NCI-H187 treated with DMSO at 0.1 percent for 48 hours (cell line): ENCODE measurements at places on chromosomes 5 and 9.

DNA sequence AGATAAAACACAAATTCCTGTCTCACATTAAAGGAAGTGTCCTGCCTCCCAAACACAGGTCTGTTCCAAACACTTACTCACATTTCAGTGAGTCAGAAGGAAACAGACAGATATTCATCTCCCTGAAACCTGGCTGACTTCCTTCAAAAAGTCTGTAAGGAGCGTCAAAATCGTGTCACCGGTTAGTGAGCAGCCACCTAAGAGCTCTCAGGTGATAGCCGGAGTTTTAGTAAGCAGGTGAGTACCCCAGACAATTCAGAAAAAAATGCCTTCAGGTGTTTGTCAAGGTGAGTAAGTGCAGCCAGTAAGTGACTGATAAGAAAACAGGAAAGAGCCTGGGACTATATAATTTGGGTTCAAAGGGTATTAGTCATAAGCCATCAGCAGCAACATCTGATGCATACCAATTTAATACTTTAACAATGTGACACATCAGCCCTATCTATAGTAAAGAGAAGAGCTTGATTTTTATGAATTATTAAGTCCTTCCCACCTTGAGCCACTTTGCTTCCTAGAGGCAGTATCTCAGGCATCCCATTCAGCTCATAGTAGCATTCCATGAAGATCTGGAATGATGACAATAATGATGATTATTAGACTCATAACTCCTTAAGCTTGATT is 1.3 kb upstream of the ITGA2 start:
- DNase-seq, result no peak

GRCh38 chr5:133930061-133930812 is 38.2 kb downstream of the C5orf15 start:
- no peak for DNase-seq

DNA sequence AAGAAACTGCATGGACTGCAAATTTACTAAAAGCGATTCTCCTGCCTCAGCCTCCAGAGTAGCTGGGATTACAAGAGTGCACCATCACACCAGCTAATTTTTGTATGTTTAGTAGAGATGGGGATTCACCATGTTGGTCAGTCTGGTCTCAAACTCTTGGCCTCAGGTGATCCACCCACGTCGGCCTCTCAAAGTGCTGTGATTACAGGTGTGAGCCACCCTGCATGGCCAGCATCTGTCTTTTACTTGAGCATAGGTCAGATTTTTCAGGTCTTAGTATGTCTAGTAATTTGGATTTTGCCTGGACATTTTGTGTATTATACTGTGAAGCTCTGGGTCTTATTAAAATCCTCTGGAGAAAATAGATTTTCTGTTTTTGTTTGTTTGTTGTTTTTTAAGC is 277.8 kb upstream of the VLDLR start:
- DNase-seq, result no peak

DNA sequence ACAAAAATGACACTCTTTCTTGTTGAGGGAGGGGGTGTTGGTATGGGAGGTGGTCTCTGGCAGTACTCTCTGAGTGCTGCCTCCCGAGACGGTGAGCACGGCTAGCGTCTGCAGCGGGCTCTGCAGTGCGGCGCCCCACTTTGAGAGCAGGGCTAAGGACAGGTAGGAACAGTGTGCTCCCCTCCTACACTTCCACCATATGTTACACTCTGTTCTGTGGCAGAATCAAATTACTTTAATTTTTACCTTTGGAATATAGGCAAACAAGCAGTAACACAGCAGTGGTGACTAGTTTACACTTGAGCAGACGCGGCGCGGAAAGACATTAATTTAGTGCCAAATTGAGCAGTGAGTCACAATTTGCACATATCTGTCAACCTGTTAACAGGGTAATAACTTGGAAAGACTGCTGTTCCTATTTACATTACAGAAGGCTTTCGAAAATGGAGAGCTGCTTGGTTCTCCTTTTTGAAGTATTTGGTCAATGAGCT is 136.3 kb downstream of the MED27 start:
- DNase-seq, result no peak

- no peak for DNase-seq
Measured at GRCh38 chr5:102295534-102296177, 428 bp downstream of the SLCO4C1 start.

- no peak for DNase-seq
Measured at GRCh38 chr9:93132946-93133680, 938 bp downstream of the NINJ1 start.

GRCh38 chr9:38178237-38178636 is 109.2 kb upstream of the SHB start:
- no peak for DNase-seq

- no peak for DNase-seq
Measured at GRCh38 chr9:129407905-129408452, 212.9 kb downstream of the C9orf50 start.

DNA sequence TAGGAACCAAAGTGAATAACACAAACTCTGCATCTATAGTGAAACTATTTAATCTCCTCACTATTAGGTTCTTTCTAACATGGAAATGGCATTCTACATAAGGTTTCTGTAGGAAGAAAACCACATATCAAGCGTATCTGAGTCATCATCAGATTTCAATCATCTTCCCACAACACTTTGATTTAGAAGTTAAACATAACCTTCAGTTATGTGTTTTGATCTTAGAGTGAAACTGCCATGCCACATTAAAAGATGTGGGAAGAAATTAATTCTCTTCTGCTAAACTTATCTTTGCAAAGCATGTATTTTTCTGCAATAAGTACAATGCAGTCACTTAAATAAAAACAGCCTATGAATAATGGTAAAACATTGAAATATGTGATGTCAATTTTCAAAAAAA is 55.0 kb downstream of the MEF2C start:
- no peak for DNase-seq

GRCh38 chr5:97427235-97427634 is 244.2 kb upstream of the RIOK2 start:
- no peak for DNase-seq

GRCh38 chr5:168947212-168947868 is 353.6 kb downstream of the SLIT3 start:
- no peak for DNase-seq

DNA sequence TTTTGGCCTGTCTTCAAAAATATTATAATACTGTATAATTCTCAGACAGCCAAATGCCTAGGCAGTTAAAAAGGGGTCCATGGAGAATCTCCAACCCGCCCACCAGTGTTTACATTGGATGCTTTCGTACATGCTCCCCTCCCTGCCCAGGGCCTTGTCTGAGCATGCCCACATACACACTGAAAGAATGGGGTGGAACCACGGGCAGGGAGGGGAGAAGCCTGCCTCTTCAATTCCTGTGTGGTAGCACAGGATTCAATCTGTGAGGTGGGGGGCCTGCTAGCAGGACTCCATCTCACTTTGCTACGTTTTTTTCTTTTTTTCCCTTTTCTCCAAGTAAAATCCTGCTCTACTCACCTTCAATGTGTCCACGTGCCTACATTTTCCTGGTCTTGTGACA is 314.7 kb upstream of the GRAMD2B start:
- DNase-seq, result no peak

DNA sequence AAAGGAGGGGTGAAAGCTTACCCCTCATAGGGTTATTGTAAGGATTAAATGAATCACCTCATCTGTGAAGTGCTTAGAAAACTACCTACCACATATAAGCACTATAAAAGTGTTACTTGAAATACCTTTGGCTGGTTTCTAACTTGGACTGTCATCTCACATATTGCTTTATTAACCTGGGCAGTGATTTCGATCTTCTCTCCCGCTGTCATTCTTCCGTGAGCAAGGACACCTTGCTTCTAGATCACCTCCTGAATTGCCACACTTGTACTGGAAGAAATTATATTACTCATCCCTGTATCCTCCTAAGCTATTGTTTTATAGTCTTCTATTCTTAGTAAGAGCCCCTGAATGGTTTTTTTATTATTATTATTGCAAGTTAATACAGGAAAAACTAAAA is 34.0 kb upstream of the GRAMD2B start:
- DNase-seq, result no peak

DNA sequence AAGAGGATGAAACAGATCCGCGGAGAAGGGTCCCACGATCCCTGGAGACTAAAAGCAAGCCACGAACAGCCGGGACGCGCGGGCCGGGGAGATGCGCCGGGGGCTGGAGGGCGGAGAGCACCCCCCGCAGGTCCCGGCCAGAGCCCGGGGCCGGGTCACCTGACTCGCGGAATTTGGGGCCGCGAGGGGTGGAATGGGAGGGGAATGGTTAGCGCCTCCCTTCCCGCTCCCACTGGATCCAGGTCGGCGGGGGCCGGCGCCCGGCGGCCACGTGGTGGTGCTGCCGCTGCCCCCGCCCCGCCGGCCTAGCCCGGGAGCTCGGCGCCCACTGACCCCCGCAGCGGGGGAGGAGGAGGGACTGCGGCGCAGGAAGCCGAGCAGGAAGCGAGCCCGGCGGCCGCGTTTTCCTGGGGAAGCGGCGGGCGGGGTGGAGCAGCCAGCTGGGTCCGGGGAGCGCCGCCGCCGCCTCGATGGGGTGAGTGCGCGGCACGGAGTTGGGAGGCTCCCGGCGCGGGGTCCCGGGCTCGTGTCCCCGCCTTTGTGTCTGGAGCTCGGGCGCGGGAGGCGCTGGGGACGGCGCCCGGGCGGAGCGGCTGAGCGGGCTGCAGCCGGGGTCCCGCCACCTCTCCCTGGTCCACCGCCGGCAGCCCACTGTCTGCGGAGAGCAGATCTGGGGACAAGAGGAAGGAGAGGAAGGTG is at the start of gene RAI14:
TSS of gene RAI14 (plus strand) at position 328 of the 699 bp plus-strand sequence. CDS start 30,592 bp downstream, outside the sequence.
- DNase-seq, result no peak

DNA sequence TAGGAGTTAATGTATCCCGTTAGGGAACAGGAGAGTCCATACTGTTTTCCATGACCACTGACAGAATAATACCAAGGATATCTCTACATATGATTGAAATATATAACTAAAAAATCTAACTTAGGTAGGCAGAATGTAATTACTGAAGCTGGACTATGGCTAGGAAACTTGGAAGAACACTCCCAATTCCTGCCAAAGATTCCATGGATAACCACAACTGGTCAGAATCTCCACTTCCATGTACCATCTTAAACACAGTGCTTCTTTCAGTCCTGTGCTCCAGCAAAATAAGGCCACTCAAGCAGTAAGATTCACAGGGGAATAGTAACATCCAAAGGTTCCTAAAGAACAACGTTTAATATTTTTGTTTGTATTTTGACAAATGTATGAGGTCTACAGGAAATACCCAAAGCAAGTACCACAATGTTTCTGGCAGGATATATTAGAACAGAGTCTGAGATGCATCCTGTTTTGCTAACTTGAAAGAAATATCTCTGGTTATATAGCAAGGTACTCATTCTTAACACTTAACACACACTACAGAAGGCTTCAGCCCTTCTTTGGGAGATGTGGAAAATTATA is 295.0 kb downstream of the ADAMTS6 start:
- no peak for DNase-seq

DNA sequence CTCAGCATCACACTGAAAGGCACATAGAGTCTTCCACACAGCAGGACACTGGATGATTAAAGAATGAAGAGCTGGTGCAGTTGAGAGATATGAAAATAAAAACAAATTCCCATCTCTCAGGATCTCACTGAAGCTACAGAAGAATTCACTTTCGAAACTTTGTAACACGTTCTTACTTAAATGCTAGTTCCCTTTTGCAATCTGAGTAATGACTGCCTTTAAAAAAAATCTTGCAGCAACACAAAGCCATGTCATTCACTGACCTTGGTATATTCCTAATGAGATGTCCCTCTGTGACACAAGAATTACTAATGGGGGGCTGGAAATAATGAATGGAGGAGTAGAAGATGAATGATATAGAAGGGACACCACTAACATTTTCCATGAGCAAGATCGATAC is 201.8 kb downstream of the GLIS3 start:
- DNase-seq, result no peak

- no peak for DNase-seq
Measured at GRCh38 chr5:140013536-140013935, 29.6 kb downstream of the NRG2 start.

DNA sequence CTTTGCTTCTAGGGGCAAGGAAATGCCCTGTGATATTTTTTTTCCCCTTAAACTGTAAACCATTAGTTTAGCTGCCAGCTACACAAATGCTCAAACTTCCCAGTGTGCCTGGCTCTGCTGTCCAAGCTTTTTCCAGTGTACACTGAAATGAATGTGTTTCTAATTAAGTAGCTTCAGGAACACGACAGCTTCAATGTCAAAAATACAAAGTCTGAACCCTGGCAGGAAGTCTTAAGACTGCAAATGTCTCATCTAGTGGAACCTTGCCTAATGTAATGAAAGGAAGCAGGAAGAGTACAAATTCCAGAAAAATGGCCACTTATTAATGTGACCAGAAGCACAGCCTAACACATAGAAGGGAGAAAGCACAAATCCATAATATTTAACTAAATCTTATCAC is 255.2 kb downstream of the CRB2 start:
- DNase-seq, result no peak

GRCh38 chr5:159106193-159106568 is 6.5 kb upstream of the EBF1 start:
- no peak for DNase-seq

GRCh38 chr9:90147426-90147825 is 495.2 kb downstream of the DIRAS2 start:
- no peak for DNase-seq

GRCh38 chr5:131515348-131515747 is 119.7 kb downstream of the RAPGEF6 start:
- no peak for DNase-seq

GRCh38 chr5:60161340-60161934 is 267.9 kb upstream of the PDE4D start:
- DNase-seq, result no peak

GRCh38 chr5:68279984-68280383 is 64.4 kb downstream of the PIK3R1 start:
- no peak for DNase-seq

DNA sequence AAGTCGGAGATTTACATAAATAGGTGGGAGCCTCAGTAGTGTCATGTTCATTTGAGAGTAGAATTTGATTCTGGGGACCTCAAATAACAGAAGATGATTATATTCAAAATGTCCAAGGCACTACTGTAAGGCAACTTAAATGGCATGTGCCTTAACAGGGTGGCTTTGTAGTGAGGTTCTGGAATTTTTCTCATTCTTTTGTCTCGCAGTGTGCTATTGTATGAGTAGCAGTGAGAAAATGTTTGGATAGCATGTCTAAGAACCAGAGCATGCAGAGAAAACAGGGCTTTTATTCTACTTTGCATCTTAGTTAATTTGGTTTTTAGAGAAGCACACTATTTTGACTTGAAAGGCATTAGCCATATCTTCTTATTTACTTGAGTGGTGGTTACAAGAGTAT is 25.0 kb downstream of the MAST4 start:
- no peak for DNase-seq

DNA sequence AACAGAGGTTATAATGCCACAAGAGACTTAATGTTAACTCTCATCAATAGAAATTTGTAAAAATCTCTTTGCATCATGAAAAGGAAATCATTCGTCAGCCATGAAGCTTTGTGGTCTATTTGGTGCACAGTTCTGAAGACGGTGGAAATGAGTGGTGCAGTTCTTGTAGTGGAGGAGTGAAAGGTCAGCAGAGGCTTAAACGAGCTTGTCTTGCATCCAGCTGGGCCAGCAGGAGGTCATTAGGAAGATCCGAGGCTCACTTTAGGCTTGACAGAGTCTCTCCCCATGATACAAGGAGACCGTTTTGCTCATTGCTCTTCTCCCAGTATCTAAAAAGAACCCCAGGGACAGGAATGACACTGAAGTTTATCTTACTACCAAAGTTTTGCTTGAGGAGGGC is 440.8 kb downstream of the BNC2 start:
- no peak for DNase-seq
